T-helper 22 cell (primary cell): ENCODE measurements at places on chromosomes 11 and 22.

DNA sequence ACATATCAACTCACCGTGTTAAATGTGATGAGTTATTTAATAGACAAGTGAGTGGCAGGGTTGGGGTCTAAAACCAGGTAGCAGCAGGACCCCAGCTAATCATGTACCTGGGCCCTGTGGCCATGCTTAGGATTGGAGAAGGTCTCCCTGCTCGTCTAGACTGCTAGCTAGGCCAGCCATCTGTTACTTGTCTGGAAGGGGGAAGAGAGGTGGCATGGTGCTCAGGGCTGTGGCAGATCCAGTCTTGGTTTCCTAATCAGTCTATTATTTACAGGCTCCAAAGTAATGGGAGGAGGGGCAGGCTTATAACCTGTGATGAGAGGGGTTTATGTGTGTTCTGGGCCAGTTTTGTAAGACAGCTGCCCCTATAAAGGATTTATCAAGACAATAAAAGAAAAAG is 105.9 kb downstream of the NTM start:
- DNase-seq, result no peak

DNA sequence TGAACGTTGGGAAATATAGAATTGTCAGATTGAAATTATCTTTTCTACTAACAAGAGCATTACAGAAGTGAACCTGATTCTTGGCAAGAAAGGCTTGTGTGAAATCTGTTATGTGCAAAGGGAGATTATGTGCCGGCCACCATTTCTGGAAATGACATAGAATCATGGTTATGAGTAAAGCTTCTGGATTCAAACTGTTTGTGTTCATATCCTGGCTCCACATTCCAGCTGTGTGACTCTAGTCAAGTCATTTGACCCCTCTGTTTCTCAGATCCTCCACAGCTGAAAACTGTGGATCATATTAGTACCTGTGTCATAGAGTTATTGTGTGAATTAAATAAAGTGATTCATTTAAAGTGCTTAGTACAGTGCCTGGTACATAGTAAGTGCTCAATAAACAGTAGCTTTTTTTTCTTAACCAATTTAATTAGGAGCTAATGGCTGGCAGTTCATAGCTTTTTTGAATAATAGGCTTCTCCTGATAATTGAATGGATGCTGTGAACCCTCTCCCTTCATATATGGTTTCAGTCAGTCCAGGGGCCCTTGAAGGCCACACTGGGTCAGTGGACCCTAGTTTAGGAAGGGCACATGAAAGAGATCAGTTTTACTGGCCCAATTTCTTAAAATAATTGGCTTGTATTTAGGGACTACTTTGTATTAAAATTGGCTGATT is 34.6 kb downstream of the EHF start:
- no peak for DNase-seq

GRCh38 chr22:35997438-35997837 is 31.2 kb downstream of the RBFOX2 start:
- DNase-seq, result no peak

DNA sequence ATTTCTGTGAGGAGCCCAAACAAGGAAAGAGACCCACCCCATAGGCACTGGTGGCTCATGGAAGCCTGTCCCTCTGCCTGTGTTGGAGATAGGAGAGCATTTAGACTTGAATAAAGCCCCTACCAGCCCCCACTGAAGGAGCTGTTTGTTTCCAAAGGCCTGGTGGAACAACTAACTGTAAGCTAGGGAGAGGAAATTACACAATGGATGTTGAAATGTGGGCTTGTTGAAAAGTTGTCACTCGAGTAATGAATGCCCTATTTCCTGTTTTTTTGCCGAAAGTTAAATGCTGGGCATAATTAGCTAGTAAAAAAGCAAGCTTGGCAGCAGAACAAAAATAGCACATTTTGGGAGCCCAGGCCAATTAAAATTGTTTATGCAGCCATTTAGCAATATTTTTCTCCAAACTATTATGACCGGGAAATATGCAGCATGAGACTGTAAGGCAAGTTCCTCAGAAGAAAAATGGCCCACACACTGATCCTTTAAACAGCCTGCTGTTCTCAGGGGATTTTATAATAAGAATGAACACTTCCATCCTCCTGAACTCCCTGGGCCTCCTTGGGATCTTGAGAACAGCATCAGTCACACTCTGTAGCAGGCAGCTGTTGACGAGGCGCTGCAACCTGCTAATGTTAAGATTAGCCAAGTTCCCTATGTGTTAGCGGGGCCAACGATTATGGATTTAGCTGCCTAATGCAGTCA is 38.6 kb upstream of the LMO2 start:
- DNase-seq, result no peak

DNA sequence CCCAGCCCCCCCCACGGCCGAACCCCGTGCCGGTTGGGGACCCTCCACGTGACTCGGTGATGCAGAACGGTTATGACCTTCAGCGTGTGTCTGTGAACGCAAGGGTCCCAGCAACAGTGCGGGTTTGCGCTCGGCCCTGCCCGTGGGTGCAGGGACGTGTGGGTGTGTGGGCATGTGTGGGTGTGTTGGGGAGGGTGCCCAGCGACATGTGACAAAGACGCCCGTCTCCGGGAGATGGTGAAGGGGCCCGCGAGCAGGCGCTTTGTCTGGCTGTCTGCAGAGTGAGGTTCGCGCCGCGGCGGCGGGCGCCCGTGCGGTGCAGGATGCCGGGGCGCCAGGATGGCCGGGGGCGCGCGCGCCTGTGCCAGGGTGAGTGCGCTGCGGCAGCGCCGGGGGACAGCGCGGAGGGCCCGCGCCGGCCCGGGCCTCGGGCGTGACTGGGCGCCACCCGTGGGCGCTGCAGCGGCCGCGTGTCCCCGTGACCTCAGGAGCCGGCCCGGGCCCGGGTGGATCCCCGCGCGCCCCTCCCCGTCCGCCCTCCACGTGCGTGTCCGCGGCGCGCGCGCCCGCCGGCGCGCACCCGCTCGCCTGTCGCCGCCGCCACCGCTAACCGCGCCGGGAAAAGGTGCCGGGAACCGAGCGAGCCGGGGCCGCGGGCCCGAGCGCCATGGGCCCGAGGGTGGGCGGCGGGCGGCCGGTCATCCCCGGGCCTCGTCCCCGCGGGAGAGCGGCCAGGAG is at the start of gene LRFN4:
Gene LRFN4 (plus strand): TSS at position 569 of the 738 bp plus-strand sequence. CDS start 681 bp downstream, outside the sequence.
- no peak for DNase-seq

DNA sequence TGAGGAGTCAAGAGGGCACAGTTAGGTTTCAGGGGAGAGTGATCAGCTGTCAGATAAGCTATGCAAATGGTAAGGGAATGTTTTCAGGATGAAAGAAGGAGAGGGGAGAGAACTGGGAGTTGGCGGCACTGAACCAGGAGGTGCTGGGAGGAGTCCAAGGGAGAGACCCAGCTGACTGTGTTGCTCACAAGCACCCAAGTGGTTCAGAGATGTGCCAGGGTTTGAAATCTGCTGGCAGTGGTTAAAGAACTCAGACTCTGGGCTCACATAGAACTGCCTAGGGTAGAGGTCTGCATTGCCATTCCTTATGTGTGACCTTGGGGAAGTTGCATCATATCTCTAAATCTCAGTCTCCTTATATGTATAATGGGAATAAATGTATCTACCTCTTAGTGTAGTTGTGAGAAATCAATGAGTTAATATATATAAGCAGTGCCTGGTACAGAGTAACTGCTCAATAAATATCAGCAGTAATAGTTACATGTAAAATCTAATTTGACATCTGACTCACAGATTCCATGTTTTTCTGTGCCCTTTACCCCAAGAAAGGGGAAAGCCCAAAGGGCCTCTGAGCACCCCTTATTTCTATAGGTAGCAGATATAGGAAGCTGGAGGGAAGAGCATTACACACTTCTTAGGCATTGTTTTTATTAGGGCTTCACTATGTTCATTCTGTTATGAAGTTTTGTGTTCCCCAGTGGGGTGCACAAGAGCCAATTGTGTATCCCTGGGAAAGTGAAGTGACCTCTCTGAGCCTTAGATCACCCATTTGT is 66.9 kb upstream of the SESN3 start:
- no peak for DNase-seq

GRCh38 chr11:125956391-125957134 is 10.7 kb downstream of the VSIG10L2 start:
- DNase-seq, result no peak

GRCh38 chr11:19844806-19845205 is 132.2 kb downstream of the NAV2 start:
- DNase-seq, result no peak

GRCh38 chr22:49760280-49760629 is 67.4 kb downstream of the BRD1 start:
- no peak for DNase-seq

DNA sequence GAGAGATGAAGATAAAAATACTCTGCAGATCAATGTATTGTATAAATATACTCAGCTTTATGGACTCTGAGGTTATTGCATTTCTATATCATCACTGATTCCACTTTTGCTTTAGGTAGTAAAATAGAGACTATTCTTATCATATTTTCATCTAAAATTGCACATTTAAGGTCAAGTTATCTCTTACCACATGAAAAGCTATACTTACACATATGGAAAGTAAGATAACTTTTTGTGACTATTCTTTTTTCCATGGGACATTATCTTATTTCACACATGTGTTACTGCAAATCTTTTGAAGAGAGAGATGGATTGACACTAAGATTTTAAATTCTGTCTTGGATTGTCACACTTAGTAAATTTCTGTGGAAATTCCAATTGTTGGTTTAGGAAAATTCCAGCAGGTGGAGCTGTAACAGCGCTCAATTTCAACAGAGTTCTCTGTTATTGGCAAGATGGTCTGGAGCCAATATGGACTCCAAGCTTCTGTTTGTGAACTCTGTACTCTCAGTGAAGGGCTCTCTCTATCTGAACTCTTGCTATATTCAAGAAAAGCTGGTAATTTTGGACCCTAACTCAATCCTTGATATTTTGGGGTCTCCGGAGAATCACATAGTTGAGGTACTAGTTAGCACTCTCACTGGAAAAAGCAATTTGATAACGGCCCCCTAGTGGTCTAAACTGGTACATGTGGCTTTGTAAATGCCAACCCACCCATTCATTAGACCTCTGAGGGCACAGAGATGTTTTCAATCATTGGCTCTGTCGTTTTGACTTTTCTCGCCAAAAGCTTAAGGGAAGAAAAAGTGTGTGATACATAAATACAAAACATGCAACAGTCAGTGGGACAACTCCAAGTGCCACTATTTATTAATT is 429.7 kb downstream of the ETS1 start:
- peak; percentile 8 for DNase-seq

GRCh38 chr22:19943082-19944026 is 1.7 kb upstream of the TXNRD2 start:
- DNase-seq, result no peak

GRCh38 chr22:24087071-24087795 is 76.1 kb downstream of the CABIN1 start:
- DNase-seq, result no peak

GRCh38 chr22:48237466-48238283 is 1475.2 kb downstream of the TBC1D22A start:
- DNase-seq, result no peak

DNA sequence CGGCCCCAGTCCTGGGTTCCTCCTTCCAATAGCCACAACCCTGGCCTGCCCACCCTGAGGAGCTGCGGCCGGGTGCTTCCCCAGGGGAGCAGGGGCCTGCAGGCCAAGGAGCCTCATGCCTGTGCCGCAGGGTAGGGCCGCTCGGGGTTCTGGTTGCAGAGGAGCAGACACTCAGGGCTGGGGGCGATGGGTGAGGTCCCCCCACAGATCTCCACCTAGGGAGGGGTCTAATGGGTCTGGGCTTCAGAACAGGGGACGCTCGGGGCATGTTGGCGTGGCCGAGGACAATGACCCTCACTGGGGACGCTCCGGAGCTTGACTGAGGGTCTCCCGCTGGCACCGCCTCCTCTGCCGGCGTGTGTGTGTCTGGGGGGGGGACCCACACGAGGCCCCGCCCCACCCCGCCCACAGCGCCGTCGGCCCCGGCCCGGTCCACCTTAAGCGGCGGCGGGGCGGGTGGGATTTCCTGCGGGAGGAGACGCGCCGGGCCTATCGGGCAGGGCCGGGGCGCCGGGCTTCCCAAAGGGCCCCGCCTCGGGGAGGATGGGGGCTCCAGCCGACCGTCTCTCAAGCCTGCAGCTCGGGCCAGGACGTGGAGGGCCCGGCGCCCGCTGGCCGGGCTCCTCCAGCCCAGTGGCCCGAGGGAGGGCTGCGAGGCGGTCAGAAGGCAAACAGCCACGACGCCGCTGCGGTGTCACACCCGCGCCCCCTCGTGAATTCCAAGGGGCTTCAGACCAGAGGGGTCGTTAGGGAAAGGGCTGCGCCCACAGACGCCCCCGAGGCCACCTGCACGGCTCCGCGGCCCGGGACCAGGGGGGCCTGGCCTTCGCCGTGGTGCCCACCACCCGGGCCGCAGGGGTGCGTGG is 640 bp upstream of the ZDHHC8 start:
- peak; percentile 72 for DNase-seq

DNA sequence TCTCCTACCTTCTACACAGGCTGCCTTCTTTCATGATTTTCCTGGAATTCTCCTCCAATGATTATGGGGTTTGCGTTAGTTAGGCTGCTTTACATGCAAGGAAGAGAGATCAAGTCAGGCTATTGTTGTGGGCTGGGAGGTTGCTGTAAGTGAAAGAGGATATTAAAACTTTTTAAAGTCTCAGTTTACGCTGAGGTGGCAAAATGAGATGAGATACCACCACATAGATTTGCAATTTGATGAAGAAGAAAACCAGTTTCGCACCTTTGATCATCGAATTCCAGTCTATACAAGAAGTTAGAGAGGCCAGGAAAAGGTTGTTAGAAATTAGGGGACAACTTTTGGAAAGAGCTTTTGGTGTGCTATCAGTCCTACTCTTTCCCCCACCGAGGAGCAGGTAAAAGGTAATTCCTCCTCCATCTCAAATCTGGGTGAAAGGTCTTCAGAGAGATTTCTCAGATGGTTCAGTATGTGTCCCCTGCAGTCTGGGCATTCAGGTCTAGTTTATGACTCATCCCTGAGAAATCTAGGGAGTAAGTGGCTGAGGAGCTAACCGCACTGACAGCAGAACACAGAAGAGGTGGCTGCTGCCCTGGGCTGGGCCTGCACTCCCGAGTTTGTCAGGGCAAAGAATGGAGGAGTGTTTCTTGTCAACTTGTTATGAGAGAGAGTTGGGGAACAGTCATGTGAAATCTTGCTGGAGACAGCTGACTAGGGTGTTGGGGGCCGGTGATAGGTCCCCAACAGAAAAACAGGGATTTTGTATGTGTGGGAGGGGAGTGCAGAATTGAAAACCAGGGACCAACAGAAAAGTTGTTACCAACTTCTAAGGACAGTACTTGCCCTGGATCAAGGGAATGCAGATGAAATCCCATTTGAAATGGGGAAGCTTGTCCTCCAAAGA is 34.7 kb downstream of the CCDC83 start:
- DNase-seq, result no peak

- no peak for DNase-seq
These were observed 71.9 kb upstream of the HORMAD2 start for GRCh38 chr22:30008401-30008800.

GRCh38 chr22:42269432-42270175 is 849 bp downstream of the TCF20 start:
- peak; percentile 58 for DNase-seq

GRCh38 chr11:84465040-84465439 is 1162.1 kb downstream of the DLG2 start:
- DNase-seq, result no peak

- DNase-seq, result no peak
These were observed 569.0 kb upstream of the B3GAT1 start for GRCh38 chr11:134980819-134981710.
